Erythroblast (primary cell): ENCODE measurements at places on chromosomes 11 and 22.

GRCh38 chr11:44661311-44661717, 65.4 kb upstream of the TSPAN18 start:
- DNase-seq = no peak

- DNase-seq = no peak
Measured at GRCh38 chr11:130042093-130042591, 27.6 kb upstream of the APLP2 start.

GRCh38 chr11:25927411-25927953, 404.4 kb upstream of the ANO3 start:
- no peak for DNase-seq

- no peak for DNase-seq
Measured at GRCh38 chr22:38935023-38935422, 22.4 kb upstream of the APOBEC3A start.

DNA sequence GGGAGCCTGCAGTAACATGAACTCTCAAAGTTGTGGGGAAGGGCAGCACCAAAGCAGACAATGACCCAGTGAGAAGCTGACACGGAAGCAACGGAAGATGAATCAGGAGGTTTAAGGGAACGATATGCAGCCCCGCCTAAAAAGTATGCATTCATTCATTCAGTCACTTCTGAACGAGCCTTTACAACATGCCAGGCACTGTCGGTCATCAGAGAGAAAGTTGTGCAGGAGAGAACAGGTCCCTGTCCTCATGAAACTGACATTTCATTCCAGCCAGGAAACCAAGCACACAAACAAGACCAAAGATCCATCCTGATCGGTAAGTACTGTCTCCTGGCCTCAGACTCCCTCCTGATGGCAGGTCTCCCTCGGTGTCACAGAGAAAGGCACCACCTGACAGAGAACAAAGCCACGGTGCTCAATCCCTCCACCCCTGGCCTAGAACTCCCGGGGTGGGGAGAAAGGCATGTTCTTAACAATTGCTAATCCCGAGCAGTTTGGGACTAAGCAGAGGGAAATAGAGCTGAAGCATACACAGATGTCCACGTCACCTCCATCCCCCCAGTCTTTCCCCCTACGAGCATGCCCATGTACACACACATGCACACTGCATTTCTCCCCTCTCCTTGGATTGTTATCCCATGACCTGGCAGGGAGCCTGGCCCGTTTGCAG, 49.3 kb downstream of the LRFN4 start:
- DNase-seq = no peak

DNA sequence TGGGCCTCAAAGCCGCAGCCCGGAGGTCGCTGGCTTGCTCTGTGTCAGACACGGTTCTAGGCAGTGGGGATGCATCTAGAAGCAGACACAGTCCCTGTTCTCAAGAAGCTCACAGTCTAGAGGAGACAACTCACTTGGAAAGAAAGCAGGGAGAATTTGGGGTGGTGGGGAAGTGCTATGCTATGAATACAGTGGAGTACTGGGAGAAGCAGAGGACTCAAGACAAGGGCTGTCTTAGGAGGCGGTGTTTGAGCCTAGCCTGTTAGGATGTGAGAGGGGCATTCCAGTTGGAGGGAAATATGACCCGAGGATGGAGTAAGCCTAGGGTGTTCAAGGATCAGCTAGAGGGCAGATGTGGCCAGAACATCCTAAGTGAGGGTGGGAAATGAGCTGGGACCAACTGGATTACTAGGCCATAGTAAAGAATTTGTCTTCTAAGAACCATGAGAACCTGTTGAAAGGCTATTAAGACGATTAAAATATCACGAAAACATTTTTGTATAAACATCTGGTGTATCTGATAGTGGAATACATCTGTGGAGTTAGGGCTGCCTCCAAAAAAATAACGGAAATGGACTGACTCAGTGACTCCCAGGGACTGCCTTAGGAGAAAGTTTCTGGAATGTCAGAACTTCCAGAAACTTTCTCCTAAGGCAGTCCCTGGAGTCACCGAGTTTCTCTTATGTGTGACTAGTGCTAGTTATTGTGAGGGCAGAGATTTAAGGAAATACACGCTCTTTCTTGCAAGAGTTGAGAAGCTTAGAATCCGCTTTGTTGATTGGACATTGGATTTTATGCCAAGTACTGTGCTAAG, 1.1 kb upstream of the PITPNB start:
- DNase-seq = no peak

- DNase-seq = no peak
Measured at GRCh38 chr11:94858012-94858705, 90.0 kb downstream of the AMOTL1 start.

DNA sequence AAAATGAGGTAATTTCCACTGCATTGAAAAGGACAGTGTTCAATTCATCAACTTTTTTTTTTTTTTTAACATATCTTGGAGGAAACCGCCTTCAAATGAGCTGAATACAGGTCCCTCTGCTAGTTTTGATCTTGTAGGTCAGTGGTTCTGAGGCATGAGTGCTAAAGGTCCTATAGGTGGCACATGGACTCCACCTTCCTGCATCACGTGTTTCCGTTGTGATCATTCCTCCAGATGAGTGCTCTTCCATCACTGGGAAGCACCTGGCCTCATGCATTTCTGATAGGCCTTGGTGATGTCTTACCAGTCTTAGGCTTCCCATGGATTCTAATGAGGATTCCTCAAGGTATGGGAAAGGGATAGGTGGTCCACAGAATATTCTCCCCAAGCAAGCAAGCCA, 37.8 kb downstream of the FDX1 start:
- DNase-seq = no peak

- DNase-seq = no peak
Measured at GRCh38 chr11:120547811-120548681, 36.5 kb downstream of the GRIK4 start.

DNA sequence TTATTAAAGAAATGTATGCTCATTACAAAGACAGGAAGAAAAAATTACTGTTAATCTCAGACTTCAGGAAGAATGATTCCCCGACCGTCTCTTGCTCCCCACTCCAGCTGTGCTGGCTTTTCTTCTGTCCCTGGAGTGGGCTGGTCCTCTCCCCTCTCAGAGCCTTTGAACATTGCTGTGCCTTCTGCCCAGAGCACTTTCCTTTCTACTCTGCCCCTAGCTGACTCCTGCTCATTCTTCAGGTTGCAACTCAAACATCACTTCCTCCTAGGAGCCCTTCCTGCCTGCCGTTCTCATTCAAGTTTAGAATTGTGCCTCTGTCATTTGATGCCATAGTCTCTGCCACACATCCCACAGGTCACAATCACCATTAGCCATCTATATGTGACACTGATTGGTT, 329.5 kb downstream of the MIAT start:
- no peak for DNase-seq

GRCh38 chr11:70829134-70829885, 423.1 kb downstream of the SHANK2 start:
- no peak for DNase-seq

GRCh38 chr11:12144330-12145174, 34.2 kb downstream of the MICAL2 start:
- DNase-seq = no peak

GRCh38 chr11:95108159-95108611, 18.5 kb downstream of the ENDOD1 start:
- DNase-seq = no peak
